ENCODE measurements at places on chromosomes 4 and X. TPM values are rescaled to one million over a fixed set of nuclear protein-coding genes. Genes with fewer than 3 reads are reported as not detected.

The PFKFB1 gene
- total RNA-seq: 0.44 TPM

The GPR119 gene
- not detected for total RNA-seq

The MYL5 gene
- 19.3 TPM for total RNA-seq

The MAPK10 gene
- not detected for total RNA-seq

The XAGE2 gene
- total RNA-seq: not detected

The PABPC5 gene
- not detected for total RNA-seq

The ANXA10 gene
- not detected for total RNA-seq

The EFNB1 gene
- total RNA-seq: 4.1 TPM

The ANK2 gene
- 0.47 TPM for total RNA-seq

The BLOC1S4 gene
- 19.6 TPM for total RNA-seq

The SRPK3 gene
- total RNA-seq: not detected

The HOPX gene
- total RNA-seq: 67.4 TPM

The NPNT gene
- not detected for total RNA-seq

Measured in activated CD8-positive, alpha-beta T cell treated with anti-CD3 and anti-CD28 coated beads, Interleukin-2, amount 10 ng/mL, durations not matched to agents 7 days and 5 days (primary cell).